ENCODE measurements at places on chromosomes 5 and 9.

DNA sequence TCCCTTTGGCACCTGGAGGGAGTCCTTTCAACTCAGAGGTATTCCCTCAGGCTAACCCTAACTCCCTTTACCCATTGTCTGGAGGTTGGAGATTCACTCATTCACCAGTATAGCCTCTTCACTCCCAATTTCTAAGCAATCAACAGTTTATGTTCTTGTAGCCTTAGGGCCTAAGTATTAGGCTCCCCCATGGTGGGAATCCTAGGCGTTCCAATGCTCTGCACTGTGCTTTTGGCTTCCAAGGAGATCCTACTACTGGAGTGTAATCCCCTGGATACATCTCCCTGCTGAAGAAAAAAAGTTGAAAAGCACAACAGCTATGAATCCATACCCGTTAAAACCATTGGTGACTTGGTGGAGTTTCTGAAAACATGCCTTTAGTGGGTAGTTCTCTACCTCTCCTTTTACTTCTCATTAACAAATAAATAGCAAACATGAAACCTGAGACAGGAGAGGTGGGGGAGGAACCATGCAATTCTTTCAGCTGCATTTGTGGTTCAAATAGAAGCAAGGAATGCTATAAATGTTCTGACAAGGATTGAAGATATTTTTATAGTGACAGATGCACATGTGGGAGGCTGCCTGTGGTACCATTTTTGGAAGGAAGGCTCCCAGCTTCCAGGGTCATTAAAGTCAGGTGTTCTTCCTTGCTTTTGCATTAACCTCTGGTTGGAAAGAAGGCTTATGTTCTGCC lies 397.1 kb downstream of the DMAC1 start:
- no peak for DNase-seq

DNA sequence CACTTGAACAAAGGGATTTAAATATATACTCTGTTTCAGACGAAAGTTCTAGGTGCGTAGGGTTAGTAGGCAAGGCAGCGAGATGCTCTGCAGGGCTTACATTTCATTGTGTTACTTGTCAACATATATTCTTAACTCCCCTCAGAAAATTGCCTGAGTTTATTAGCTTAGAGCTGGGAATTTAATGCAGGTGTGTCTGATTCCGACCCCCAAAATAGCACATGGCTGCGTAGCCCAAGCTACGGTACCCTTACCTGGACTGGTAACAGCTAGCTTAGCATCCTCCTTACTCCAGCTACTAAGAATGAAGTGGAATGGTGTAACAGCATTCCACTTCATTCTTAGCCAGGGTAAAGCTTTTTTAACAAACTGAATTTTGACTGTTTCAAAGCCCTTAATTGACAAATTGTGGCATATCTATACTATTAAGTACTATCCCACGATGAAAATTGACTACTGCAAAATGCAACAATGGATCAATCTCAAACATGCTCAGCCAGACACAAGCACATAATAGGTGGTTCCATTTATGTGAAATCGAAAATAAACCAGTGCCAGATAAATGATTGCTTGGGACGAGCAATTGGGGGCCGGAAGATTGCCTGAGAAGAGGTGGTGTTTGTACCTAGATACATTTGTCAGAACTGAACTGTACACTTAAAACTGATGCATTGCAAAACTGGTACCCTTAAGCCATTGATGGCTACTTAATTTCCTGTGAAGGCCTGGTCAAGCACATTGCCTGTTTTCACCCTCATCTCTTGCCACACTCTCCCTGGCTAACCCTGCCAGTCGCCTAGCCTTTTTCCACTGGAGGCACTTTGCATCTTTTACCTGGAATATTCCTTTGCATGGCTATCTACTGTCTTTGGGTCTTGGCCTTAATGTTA lies 3.0 kb upstream of the FGF18 start:
- DNase-seq = no peak

GRCh38 chr9:132486706-132487350 lies 76.8 kb downstream of the CFAP77 start:
- no peak for DNase-seq

- DNase-seq = no peak
Measured at GRCh38 chr5:10401498-10401897, 40.2 kb upstream of the ROPN1L start.
